ENCODE measurements at places on chromosomes 16 and 17.

- no peak for DNase-seq
These were observed 3.1 kb upstream of the TEX19 start for GRCh38 chr17:82355770-82356427.

DNA sequence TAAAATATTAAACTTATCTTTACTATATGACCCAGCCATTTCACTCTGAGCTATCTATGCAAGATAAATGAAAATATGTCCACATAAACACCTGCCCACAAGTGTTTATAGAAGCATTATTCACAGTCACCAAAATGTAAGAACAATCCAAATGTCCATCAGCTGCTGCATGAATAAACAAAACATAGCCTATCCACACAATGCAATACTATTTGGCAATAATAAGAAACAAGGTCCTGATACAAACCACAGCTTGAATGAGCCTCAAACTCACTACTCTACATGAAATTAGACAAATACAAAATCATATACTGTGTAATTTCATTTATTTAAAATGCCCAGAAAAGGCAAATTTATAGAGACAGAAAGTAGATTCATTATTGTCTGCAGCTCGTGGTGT lies 355.1 kb downstream of the CDH8 start:
- DNase-seq = no peak

GRCh38 chr17:57517273-57517631 lies 227.8 kb downstream of the CCDC182 start:
- DNase-seq = no peak

GRCh38 chr17:76106703-76107102 lies 3.1 kb upstream of the EXOC7 start:
- DNase-seq = no peak

- DNase-seq = peak; percentile 63
These were observed 8.5 kb downstream of the CHTF8 start for GRCh38 chr16:69123910-69124309.

DNA sequence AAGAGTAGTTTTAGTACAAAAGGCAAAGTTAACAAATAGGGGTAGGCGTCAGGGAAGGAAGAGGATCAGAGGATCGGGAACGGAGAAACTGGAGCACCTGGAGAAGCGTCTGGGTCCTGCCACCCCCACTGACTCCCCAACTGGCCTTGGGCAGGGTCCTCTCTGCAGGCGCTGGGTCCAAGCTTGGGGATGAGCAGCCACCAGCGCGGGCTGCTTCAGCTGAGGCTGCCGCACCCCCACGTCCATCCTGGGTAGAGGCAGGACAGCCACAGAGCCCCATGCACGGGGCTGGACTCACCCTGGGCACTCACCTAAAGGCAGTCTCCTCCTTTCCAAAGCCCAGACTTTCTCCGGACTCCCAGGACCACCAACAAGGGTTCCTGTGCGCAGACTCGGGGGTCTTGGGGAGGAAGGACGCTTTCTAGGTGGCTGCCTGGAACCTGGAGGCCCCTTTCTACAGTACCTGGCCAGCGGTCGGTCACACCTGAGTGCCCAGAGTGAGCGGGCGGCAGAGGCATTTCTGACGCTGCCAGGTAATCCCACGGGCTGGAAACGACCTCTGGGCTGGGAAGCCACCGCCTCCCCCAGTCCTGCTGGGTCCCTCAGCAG lies 1.1 kb downstream of the HS3ST6 start:
- no peak for DNase-seq

- no peak for DNase-seq
These were observed 4.8 kb upstream of the SHISA9 start for GRCh38 chr16:12896562-12896961.

GRCh38 chr17:40480501-40481003 lies 20.9 kb downstream of the TNS4 start:
- peak; percentile 51 for DNase-seq

GRCh38 chr16:26816885-26817571 lies 249.7 kb upstream of the C16orf82 start:
- no peak for DNase-seq

DNA sequence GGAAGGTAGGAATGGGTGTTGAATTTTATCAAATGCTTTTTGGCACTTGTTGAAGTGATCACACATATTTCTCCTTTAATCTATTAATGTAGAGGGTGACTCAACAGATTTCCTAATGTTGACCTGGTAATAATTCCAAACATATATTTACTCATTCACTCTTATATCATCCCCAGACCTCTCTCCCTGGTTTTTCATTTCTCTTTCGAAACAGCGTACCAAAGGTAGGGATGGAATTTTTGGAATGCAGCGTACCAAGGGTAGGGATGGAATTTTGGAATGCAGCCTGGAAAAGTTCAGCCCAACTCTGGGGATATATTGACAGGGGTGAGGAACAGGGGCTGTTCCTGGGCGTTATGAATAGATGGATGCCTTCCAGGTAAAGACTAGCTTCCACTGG lies 7.3 kb downstream of the KIF18B start:
- DNase-seq = no peak

DNA sequence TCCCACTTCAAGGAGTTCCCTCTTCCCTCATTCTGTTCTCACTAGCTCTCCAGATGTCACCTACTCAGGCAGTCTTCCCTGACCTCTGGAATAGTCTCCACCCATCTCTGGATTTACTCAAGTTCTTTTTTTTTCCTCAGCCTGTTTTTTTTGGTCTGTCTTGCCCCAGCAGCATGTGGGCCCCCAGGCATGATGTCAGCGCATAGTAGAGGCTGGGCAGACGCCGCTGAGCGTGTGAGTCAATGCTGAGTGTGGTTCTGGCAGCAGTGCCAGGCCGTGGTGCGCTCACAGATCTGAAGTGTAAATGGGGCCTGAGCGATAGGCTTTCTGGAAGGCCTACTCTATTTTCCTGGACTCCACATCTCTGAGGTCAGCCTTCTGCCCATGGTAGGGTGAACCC lies 2.7 kb upstream of the KCNJ18 start:
- no peak for DNase-seq

- no peak for DNase-seq
These were observed 14.1 kb downstream of the SPG7 start for GRCh38 chr16:89522287-89522686.

DNA sequence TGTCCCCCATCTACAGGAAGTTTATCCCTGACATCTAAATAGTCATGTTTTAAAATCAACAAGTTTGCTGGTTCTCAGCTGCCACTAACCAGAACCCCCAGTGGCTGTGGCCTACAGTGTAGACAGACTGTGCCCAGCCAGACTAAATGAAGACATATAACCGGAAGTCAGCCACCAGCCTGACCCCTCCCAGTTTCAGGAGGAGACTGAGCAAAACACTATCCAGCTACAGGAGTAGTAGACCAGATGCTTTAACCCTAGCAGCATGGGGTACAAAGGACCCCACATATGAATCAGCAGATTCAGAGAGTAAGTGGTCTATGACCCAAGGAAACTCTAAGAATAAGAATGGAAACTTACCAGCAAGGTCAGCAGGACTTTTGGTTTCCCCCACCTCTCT lies 83.4 kb downstream of the HIC1 start:
- DNase-seq = no peak

GRCh38 chr16:67869653-67870052 lies 3.2 kb upstream of the EDC4 start:
- DNase-seq = no peak

- no peak for DNase-seq
These were observed 1161.5 kb downstream of the CDH11 start for GRCh38 chr16:63960321-63960720.

DNA sequence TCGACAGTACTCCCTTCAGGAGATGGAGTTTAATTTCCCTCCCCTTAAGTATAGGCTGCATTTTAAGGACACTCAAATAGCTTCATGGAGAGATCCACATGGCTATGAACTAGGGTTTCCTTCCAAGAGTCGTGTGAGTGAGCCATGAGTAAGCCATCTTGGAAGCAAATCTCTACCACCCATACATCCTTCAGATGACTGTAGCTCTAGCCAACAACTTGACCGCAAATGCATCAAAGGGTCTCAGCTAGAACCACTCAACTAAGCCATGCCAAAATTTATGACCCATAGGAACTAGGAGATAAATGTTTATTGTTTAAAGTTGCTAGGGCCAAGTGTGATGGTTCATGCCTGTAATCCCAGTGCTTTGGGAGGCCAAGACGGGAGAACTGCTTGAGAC lies 43.4 kb downstream of the METTL16 start:
- no peak for DNase-seq

DNA sequence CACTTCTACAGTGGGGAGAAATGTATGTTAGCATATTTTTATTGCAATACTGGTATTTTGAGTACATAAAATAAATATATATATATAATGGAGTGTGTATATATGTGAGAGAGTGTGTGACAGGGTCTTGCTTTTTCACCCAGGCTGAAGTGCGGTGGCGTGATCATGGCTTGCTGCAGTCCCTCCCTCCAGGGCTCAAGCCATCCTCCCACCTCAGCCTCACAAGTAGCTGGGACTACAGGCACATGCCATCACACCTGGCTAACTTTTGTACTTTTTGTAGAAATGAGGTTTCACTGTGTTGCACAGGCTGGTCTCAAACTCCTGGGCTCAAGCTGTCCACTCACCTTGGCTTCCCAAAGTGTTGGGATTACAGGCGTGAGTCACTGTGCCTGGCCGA lies 4.1 kb downstream of the CYLD start:
- DNase-seq = no peak

DNA sequence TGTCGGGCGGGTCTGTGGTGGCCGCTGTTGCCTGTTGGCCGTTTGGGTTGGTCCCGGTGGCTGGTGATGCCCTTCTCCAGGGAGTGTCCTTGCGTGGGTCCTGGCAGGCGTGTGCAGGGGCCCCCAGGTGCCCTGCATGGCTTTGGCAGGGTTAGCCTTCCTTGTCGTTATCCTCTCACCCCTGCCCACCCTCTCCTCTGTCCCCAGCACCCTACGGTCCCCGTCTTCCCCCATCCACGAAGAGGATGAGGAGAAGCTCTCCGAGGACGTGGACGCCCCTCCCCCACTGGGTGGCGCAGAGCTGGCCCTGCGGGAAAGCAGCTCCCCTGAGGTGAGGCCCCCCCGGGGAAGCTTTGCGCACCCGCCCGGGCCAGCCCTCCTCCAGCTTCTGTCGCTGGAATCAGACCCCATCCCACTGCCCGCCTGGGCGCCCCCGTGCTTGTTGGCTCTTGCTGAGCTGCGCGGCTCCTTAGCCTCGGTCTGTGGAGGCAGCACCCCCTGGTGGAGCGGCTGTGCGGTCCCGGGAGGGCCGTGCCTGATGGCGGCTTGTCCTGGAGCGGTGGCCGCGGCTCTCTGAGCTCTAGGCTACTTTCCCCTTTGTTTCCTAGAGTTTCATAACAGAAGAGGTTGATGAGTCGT lies 10.6 kb upstream of the NUDT16L1 start:
- DNase-seq = no peak
